Right cardiac atrium (tissue), 5 donors: ENCODE measurements at places on chromosomes 16 and 17.

GRCh38 chr17:39635614-39636176, 1.2 kb upstream of the STARD3 start:
- DNase-seq = no peak

DNA sequence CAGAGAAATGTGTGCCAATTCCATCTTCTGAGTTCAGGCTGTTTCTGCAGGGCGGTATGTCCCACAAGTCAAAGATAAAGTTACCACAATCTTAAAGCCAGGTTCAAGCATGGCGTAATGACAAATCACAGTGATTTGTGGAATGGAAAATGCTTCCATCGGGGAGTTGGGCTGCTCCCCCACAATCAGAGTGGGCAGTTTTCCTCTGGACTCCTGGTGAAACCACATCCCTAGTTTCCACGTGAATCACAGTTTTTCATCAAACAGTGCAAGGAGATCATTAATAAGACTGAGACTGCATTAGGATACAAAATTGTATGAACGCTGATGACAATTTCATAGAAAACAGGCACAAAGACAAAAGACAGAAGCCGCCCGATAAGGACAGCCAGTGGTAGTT, 3.6 kb downstream of the LITAF start:
- no peak for DNase-seq

DNA sequence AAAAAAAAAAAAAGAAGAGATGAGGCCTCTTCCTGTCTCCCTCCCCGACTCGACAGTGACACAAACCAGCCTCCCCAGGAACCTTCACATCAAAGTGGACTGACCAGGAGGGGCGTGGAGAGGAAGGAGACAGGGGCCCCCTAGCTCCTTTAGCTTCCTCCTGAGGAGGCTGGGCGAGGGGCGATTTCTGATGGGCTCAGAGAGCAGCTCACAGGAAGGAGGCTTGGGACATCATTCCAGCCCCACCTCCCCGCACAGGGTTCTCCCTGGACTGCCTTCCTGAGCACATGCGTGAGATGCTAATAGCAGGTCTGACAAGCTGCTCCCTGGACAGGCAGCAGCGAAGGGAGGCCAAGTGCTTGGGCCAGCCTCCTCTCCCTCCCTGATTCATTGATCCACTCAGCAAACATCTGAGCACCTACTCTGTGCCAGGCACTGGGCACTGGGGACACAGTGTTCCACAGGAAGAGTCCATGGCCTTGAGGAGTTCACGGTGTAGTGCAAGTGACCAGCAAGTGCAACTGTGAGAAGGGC, 14.4 kb upstream of the DOK4 start:
- peak; percentile 33 for DNase-seq

DNA sequence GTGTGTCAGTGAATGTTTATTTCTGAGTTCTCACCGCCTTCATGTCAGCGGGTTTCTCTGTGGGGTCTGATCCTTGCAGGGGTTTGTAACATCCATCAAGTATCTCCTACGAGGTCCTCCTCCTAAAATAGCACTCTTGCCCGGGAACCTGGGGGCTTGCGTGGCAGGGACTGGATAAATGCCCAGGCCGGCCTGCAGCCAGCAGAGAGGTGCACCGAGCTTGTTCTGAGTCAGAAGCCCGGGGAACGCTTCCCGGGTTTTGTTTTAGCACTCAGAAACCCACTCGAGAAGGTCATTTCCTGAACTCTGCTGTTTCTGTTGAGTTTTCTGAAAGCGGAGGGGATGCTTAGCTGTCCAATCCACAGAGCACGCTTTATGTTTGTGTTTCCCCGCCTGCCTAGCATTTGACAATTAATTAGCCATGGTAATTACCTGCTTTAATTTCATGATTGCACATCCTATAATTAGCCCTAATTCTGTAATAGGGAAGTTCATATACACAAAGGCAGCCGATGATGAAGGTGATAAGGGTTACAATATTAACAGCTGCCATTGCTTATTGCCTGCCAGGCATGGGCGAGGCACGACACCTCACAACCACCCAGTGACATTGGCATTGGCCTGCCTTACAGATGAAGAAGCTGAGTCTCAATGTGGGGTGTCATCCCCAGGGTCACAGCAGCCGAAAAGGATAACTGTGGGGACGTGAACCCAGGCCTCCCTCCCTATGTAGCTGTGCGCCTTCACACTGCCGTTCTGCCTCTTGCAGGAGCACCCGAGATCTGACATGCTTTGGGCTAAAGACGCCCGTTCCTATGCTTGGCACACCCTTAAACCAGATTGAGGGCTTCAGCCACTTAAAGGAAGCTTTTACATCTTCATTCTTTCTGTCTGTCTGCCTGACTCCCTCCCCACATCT, 333.1 kb downstream of the CPPED1 start:
- DNase-seq = peak; percentile 84

- DNase-seq = no peak
Observed at GRCh38 chr16:10791048-10791447, 27.5 kb downstream of the TVP23A start.

DNA sequence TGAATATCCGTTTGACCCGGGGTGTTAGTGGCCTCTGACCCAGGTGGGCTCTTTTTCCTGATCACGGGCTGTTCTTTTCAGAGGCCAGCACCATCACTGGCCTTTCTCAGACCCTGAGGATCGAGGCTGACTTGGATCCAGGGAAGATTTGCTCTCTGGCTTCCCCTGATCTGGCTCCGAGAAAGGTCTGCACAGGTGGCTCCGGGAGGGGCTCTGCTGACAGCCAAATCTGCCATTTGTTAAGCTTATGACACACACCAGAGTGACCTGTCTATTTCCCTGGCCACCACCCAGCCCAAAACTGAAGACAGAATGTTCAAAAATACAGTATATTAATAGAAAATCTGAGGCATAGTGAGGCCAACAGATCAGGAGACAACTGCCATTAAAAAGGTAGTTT, 221.8 kb upstream of the TNRC6C start:
- no peak for DNase-seq

DNA sequence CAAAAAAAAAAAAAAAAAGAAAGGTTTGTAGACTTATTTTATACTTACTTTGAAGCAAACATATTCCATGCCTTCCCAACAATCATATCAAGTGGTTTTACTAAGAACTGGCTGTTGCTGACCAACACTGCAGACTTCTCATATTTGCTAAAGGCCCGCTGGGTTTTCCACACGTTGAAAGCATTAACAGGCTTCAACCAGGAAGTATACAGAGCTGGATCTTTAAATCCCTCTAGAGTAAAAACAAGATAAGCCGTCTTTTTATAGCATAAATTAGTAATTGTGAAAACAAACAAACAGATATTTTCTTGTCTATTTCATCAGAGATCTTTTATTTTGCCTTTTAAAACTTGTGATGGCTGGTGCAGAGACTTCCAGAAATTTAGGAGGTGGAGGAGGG, 29.1 kb downstream of the TUBD1 start:
- no peak for DNase-seq

- DNase-seq = peak; percentile 62
Observed at GRCh38 chr17:40056379-40057015, 2.3 kb upstream of the MED24 start.

DNA sequence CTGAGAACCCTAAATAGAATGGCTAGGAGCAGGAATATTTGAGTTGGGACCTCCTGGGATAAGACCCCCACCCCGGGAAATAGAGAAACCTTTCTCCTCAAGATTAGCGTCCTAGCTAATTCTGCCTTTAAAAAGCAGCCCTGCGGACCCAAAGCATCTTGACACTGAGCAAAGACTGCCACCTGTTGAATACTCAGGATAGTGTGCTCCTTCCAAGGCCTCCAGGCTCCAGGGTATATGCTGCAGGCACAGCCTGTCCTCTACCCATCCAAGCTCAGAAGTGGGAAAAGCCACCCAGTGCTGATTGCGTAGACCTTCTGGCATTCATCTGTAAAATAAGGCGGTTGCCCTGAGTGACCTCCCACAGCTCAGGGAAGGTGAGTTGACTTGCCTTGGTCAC, 456.2 kb upstream of the DYNLRB2 start:
- DNase-seq = peak; percentile 24

DNA sequence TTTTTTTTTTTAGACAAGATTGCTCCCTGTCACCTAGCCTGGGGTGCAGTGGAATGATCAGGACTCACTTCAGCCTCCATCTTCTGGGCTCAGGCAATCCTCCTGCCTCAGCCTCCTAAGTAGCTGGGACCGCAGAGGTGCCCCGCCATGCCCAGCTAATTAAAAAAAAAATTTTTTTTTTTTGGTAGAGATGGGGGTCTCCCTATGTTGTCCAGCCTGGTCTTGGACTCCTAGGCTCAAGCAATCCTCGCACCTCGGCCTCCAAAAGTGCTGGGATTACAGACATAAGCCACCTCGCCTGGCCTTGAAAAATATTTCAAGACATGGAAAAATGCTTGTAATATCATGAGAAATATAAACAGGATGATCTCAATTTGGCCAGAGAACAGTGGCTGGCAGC, 42.9 kb downstream of the HAPSTR1 start:
- DNase-seq = no peak
